ENCODE measurements at places on chromosomes 6 and 20. TPM values are rescaled to one million over a fixed set of nuclear protein-coding genes. Genes with fewer than 3 reads are reported as not detected.

STMND1 gene
- total RNA-seq: not detected

GABRR1 gene
- not detected for total RNA-seq

HTR1B gene
- total RNA-seq: not detected

CGAS gene
- total RNA-seq: 21.4 TPM

ANKEF1 gene
- 1.8 TPM for total RNA-seq

PAK5 gene
- total RNA-seq: not detected

BEND6 gene
- not detected for total RNA-seq

SULF2 gene
- total RNA-seq: 6.5 TPM

TREML2 gene
- 2.9 TPM for total RNA-seq

OOEP gene
- total RNA-seq: not detected

IPCEF1 gene
- 50.4 TPM for total RNA-seq

ATXN1 gene
- total RNA-seq: 121 TPM

PRICKLE4 gene
- not detected for total RNA-seq

C20orf204 gene
- total RNA-seq: 10.4 TPM

TSBP1 gene
- not detected for total RNA-seq

SLC22A23 gene
- total RNA-seq: 9.0 TPM

C6orf163 gene
- total RNA-seq: 2.4 TPM

LY6G6C gene
- not detected for total RNA-seq

PTCRA gene
- total RNA-seq: 35.0 TPM

KIF25 gene
- total RNA-seq: not detected

PACSIN1 gene
- 0.40 TPM for total RNA-seq

GPR63 gene
- 0.96 TPM for total RNA-seq
